CD8-positive, alpha-beta T cell (primary cell): ENCODE measurements at places on chromosomes 12 and 14.

DNA sequence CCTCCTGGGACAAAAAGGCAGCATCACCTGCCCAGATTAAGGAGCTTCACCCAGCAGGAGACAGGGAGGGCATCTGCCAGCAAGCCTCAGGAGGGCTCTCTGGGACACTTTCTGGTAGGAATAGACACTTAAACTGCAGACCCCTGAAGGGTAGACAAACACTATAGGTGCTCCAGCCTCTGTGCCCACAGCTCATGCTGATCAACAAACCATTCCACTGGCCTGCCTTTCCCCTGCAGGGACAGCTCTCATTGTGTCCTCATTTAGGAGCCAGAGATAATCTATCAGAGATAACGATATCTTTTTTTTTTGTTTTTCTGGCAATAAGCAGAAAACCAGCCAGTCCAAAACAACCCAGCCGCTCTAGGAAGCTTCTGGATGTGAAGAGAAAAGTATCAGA lies 251.8 kb upstream of the CCDC196 start:
- no peak for DNase-seq

- DNase-seq = no peak
Measured at GRCh38 chr12:49646871-49647654, 23.7 kb downstream of the PRPF40B start.

GRCh38 chr14:25843481-25844470 lies 754.1 kb downstream of the NOVA1 start:
- DNase-seq = no peak

DNA sequence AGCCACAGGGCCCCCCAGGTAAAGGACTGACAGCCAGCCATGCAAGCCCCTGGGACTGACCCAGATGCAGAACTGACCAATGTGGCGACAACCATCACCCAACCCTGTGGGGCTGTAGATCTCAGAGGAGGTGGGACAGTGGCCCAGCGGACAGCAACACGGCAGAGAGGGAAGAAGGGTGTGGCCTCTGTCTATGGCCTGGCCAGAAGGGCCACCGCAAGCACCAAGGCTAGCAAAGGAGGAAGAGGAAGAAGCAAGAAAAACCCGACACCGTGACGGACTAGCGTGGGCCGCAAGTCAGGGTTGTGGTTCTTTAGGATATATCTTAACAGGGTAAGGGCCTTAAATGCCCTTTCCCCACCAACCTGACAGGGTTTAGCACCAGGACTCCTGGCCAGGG lies 71.2 kb downstream of the ITPK1 start:
- DNase-seq = no peak

DNA sequence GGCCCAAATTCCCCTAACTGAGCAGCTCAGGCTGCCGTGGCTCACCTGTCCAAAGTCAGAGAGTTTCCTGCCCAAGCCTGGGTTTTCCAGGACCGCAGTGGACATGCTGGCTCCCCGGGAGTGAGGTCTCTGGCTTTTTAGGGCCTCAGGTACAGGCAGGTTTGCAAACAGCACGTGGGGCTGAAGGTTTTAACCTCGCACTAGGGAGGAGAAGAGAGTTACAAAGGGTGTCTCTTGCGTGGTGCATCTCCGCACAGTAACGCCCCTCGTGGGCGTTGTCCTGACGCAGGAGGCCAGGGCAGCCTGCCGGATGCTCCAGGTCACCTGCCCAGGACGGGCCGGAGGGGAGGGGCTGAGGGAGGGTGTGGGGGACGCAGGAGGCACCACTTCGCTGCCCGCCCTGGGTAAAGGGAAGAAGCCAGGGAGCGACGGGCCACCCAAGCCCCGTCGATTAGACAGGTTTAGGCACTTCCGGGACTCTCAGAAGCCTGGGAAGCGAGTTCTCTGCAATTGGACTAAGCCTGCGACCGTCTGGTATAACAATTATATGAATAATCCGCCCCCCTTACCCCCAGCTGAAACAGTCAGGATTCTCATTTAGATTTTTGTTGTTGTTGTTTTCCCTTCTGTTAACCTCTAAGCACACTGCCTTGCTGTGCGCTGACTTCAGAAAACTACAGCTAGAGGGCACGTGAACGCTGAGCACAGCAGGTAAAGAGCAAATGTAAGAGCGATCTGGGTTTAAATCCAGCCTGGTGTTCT lies at the start of gene PAH:
Gene PAH (minus strand): TSS at position 219 of the 762 bp plus-strand sequence. CDS start 114 bp downstream, at position 105.
- peak; percentile 31 for DNase-seq

- no peak for DNase-seq
Measured at GRCh38 chr12:22812531-22812930, 187.6 kb downstream of the ETNK1 start.

DNA sequence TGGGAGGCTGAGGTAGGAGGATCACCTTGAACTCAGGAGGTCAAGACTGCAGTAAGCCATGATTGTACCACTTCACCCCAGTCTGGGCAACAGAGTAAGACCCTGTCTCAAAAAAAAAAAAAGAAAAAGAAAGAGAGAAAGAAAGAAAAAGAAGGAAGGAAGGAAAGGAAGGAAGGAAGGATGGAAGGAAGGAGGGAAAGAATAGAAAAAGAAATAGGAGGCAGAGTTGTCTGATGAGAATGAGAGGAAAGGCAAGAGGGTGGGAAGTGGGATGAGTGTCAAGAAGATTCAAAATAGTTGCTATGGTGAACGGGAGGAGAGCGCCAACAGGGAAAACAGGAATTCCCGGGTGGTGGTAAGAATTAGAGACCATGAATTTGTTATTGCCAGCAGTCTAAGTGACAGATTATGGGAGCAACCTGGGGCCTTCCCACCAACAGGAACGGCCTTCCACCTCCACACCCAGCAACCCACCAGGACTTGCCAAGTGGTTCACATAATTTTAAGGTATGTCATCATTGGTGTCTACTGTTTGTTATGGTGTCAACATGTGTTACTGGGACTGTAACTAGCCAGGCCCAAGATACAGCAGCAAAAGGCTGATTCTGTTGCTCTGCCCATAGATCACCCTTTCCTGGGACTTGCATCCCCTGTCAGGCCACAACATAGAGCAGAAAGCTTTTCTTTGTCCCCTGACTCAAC lies 36.1 kb upstream of the C12orf76 start:
- no peak for DNase-seq

DNA sequence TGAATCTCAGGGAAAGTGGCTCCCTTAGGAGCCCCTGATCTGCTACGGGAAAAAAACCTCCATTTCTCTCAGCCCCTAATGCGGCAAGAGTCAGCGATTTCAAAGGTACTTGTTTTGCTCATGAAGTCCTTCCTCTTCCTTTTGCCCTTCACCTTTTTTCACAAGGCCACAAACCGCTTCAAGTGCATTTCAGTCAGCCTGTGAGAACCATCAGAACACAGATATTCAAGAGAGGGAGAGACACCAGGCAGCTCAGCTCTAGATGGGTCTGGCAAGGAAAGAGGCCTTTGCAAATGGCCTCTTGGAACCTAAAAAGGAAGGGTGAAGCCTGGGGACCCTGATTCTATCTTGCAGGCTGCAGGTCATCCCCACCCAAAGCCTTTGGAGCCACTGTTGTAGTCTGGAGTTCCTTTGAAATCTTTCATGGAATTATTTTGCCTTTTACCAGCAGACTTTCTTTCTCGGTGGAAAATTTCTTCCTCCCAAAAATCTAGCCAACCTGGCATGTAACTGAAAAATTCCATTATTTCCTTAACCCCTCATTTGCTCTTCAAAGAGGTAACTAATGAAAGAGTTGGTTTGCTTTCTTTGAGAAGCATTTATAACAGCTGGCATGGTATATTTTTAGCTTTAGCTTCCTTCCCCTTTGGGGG lies 145.0 kb downstream of the SAMD4A start:
- DNase-seq = no peak

DNA sequence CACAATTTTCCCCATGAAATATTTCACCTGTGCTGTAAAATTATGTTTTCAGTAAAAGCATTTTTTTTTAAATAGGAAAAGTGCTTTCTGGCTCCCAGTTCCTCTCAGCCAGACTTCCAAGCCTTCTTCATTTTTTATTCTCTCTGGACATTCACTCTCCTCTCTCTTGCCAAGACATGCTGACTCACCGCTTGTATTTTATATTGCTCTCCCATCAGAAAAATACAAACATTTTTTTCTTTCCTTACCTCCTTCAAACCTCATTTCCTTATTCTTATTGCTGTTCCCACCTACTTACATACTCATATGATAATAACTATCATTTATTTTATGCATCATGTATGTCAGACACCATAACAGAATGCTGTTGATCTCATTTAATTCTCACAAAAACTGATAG lies 37.7 kb upstream of the ZNF641 start:
- no peak for DNase-seq
